ENCODE measurements at places on chromosomes 16 and 17.
A peak's percentile ranks its signal among the peaks of the same experiment; 100 is the strongest.

DNA sequence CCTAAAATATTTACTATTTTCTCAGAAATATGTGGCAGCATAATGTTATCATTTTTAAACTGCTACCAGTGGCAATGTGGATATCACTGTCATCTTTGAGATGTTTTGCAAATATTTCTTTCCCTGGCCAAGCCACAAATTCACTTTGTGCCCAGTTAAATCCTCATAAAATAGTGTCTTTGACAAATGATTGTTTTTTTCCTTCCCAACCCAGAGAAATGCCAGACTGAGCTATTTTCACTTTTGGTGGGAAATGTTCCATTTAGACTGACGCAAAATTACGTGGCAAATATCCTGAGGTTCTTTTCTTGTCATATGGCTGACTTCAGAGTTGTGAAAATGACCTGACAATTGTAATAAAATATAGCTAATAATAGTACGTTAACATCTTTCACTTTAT is 807.0 kb upstream of the SOX9 start:
- no peak for DNase-seq

DNA sequence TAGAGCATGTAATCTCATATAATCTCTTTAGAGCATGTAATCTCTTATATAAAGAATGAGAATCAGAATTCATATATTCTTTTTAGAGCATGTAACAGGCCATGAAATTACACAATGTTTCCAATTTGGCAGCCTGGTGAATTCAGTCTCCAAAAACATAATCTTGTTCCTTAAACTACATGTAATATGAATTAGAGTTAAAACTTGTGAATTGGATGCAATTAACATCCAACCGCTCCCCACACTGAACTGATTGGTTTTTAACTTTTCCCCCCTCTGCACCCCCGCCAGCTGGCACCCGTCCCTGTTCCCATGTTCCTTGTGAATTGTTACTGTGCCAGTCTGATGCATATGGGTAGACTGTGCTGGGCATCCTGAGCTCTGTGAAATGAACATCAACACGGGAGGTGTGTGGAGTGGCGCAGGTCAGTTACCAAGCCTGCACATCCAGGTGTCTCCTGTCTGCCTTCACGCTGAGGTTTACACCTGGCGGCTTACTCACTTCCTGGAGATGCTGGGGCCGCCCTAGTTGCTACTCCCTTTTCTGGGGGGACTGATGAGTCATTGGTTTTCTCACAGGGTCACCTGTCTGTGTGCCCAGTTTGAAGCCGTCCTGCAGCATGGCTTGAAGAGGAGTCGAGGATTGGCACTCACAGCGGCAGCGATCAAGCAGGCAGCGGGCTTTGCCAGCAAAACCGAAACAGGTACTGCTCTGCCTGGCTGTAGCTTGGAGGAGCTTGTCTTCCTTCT is 50.4 kb downstream of the SNX29 start:
- DNase-seq: peak; percentile 29

DNA sequence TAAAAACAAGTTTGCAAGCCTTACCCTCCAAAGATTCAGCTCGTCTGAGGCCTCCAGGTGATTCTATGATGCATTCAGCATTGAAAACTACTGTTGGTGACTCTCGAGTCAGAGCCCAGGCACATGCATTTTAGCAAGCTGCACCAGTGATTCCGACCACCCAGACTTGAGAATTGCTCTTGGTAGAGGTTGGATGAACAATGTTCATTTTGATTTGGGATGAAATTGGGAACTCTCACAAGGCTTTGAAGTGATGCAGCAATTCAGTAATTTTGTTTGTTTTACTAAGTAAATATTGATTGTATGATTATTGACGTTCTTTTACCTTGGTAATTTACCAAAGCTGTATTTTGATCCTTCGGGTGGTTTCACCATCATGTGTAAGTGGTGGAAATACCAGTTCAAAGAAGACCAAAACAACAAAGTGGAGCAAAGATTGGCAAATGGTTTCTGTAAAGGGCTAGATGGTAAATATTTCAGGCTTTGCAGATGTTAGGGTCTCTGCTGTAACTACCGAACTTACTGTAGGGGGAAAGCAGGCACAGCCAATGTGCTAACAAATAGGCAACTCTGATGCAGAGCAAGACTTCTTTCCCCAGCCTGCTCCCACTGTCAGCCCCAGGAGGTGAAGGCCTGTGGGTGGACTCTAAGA is 11.8 kb downstream of the ALDH3A2 start:
- DNase-seq: no peak

- DNase-seq: no peak
Observed at GRCh38 chr16:85471469-85472431, 141.4 kb upstream of the GSE1 start.

- no peak for DNase-seq
Observed at GRCh38 chr16:66714654-66715307, 18.2 kb upstream of the CMTM4 start.

DNA sequence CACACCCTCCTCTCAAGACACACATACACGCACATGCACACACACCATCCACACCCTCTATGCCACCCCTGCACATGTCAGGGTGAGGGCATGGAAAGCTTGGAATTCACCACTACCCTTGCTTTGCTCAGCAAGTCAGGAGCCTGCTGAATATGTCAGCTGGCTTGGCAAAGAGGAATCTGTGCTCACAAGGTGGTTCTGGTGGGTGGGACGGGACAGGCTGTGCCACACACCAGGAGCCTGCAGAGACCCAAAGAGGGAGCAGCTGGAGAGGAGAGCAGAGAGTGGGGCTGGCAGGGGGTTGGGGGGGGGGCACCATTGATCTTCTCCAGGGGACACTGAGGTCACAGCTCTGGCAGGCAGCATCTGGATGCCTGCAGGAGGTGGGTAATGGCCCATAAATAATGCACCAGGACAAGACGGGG is 48.7 kb upstream of the NDRG4 start:
- no peak for DNase-seq

GRCh38 chr16:17222871-17223401 is 247.8 kb downstream of the XYLT1 start:
- DNase-seq: no peak

Data from GM06990 (cell line).